Activated B cell treated with CpG ODN at 0.5 μM for 24 hours (primary cell): ENCODE measurements at places on chromosomes 4 and X.

GRCh38 chr4:160928482-160928881 lies 1235.3 kb downstream of the FSTL5 start:
- DNase-seq: no peak

DNA sequence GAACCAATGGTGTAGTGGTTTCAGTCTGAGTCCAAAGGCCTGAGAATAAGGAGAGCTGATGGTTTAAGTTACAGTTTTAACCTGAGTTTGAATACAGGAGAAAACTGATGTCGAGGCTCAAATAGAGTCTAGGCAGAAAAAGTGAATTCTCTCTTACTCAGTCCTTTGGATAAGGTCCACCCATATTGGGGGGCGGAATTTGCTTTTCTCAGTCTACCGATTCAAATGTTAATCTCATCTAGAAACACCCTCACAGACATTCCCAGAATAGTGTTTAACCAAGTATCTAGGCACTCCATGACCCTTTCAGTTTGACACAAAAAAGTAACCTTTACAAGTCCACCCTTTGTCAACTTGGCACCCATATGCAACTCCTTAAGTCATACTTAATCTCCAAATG lies 216.0 kb downstream of the GRID2 start:
- no peak for DNase-seq

DNA sequence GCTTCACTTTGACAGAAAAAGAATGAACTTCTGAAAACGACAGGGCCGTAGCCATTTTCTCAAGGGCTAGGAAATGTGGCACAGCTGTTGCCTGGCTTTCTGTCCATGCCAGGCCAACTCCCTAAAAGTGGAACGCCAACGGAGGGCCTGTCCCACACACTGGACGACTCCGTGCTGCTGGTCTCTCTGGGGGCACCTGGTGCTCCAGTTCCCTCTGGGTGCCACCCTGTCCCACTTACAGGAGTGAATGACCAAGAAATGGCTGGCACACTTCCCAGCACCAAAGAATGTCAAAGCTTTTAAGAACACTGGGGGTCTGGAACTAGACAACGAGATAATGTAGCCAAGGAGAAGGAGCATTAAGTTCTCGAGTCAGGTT lies 40.9 kb downstream of the GATB start:
- no peak for DNase-seq

DNA sequence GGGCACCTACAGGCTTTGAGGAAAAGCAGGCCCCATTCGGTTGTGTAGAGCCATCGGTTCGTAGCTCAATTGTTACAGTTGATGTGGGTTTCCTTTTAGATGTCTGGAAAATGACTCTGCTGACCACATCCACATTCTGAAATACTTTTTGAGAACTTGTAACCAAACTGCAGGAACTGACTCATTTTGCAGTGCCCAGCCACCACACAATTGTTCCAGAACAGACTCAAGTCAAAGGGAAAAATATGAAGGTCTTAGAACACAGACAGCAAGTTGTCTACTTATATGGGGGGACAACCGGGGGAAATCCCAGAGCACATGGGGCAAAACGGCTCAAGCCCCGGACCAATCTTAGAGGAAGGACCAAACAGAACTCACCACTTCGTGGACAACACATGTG lies 557.6 kb upstream of the DIPK2B start:
- no peak for DNase-seq

DNA sequence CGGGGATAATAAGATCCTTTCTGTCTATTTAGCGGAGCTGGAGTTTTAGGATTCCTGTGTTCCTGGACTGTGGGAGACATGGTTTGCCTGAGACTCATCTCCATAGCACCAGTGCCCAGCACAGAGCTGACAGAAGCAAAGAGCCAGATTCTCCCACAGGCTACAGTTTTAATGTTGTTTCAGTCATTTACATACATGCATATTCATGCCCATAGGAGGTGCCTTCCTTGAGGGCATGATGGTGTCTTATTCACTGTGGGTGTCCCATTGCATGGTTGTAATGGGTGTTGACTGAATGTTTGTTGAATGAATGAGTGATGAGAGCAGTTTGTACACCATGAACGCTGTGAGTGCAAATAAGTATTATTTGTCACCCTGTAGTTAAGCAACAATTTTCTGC lies 260.6 kb downstream of the EVC2 start:
- DNase-seq: no peak

DNA sequence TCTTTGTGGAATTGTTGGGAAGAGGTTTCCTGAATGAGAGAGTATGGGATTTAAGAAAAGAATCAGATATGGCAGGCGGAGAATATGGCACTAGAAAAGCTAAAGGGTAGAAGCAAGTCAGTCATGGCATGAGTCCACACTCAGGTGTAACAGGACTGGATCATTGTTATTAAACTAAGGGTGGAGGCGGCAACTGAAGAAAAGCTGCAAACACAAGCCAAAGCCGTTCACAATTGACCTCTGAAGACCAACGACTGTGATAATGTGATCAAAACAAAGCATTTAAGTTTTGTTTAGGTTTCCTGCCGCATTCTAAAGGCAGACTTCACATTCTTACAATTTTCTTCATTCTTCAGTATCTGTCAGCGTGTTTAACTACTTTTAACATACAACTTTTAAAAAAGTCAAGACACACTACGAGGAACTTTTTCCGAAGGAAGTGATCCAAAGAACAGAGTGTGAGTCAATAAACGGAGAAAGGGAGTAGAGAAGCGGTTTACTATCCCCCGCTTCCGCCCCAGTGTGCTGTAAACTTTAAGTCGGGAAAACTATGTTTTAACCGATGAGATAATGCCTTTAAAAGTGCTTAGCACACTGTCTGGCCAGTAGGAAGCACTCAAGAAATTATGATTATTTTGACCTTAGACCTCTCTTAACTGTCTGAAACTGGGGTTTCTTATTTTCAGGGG lies 909 bp upstream of the SLAIN2 start:
- no peak for DNase-seq

DNA sequence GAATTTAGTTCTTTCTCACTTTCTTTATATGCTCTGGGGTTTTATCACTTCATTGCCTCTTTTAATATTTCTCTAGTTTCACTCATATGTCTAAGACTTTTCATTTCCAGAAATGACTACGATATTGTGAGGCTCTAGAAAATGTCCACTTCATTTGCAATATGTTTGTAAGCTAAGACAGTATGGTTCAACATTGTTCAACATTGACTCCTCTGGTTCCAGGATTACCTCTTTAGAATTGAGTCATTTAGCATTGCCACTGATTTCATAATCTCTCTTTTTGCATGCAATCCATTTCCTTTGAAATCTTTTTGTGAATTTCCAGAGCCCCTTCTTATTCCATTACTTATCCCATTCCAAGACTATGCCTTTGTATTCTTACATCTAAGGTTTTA lies 32.3 kb downstream of the BBS12 start:
- no peak for DNase-seq

GRCh38 chrX:66162331-66162822 lies 1.7 kb upstream of the HEPH start:
- no peak for DNase-seq

DNA sequence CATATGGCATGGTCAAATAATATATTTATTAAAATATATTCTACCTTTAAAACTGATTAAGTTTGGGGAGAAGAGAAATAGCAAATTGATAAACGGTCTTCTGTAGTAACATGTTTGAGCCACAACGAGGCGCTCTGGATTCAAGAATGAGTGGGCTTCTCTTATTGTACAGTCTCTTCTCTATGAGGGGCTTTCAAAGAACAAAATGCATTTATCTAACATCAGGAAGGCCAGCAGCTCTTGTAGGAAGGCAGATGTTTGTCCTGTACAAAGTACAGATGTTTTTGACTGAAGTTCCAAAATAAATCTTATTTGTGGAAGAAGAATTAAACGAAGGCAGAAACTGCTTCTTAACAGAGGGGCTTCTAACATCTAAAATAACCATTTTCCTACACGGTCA lies 153.6 kb downstream of the RASL11B start:
- no peak for DNase-seq

GRCh38 chrX:69165087-69165651 lies at the start of gene PJA1:
Gene PJA1, minus strand, starts transcription at chrX:69165453. Its CDS starts 2,380 bp downstream, at chrX:69163073.
- peak; percentile 60 for DNase-seq

- DNase-seq: no peak
Observed at GRCh38 chr4:188971125-188971524, 831.9 kb downstream of the TRIML1 start.

- no peak for DNase-seq
Observed at GRCh38 chr4:78971326-78971725, 32.1 kb upstream of the PAQR3 start.
